ENCODE measurements at places on chromosomes 2 and 18.

DNA sequence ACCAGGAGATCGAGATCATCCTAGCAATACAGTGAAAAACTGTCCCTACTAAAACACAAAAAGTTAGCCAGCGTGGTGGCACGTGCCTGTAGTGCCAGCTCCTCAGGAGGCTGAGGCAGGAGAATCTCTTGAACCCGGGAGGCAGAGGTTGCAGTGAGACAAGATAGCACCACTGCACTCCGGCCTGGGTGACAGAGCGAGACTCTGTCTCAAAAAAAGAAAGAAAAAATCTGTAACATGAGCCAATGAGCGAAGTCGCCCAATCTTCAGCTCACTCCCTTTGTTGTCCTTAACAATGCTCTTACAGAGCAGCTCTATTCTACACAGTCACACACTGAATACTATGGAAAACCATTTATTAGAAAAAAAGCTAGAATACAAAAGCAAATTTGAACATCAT, 22.0 kb downstream of the FAM98A start:
- no peak for DNase-seq

DNA sequence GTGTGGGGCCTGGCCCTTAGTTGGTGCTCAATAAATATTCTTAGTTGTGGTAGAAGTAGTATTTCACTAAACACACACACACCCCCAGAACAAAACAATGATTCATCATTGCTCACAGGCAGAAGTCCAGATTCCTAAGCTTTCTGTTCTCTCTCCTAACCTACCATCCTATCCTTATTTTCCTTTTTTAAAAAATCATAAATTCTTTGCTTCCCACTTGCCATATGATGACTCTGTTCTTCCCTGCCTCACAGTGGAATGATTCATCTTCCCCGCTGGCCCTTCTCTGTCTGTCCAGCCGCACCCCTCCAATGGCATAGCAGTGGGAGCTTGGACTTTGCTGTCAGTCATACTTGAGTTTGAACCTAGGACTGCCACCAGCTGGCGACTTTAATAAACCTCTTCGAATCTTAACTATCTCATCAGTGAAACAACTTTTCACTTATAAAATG, 5.2 kb downstream of the EML6 start:
- DNase-seq: no peak

GRCh38 chr2:7450188-7450832, 533.1 kb downstream of the RNF144A start:
- DNase-seq: no peak

GRCh38 chr2:42117923-42118753, 51.0 kb upstream of the EML4 start:
- DNase-seq: peak; percentile 56

- no peak for DNase-seq
Observed at GRCh38 chr2:219434718-219435525, at the start of gene SPEG. TSS of gene SPEG (plus strand) at chr2:219434843. CDS start at chr2:219434978, 135 bp downstream.

DNA sequence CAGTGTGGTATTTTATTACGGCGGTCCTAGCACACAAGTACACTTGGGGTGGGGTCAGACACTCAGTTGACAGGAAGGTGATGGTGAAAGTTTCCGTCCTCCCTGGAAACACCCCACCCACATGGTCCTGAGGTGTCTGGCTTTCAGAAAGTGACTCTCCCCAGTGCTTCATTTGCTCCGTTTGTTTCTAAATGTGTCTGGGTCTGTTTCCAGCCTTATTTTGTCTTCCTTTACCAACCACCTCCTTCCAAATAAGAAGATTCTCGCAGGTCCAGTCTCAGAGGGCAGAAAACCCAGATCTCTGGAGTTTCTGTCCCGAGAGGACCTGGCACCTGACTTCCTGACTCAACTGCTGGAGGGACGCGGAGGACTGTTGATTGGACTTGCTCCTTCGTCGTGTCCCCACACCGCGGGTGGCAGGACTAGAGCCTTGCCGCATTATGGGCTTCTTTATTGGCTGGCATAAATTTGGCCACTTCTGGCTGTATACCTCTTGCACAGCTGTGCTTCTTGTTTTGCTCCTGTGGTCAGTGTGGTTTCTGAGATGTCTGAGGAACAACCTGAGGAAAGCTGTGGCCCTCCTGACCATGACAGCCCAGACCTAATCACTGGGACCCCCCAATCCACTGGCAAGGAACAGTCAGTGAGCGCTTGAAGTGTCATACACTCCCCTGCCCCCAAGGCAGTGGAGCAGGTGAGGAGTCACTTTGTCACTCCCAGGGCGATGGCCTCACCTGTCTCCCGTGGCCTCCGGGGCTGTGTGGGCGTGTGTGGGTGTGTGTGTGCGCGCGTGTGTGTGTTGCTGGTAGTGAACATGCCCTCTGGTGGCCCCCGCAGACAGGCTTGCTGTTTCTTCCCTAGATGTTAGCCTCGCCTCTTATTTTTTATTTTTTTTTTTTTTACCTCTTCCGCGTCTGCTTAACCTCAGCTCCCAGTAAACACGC, 45.6 kb downstream of the MEX3C start:
- DNase-seq: no peak

GRCh38 chr2:235568431-235568830, 74.6 kb downstream of the AGAP1 start:
- no peak for DNase-seq

GRCh38 chr2:111157798-111158197, 37.1 kb downstream of the BCL2L11 start:
- DNase-seq: peak; percentile 69

GRCh38 chr18:44342162-44342561, 338.5 kb upstream of the SETBP1 start:
- no peak for DNase-seq

DNA sequence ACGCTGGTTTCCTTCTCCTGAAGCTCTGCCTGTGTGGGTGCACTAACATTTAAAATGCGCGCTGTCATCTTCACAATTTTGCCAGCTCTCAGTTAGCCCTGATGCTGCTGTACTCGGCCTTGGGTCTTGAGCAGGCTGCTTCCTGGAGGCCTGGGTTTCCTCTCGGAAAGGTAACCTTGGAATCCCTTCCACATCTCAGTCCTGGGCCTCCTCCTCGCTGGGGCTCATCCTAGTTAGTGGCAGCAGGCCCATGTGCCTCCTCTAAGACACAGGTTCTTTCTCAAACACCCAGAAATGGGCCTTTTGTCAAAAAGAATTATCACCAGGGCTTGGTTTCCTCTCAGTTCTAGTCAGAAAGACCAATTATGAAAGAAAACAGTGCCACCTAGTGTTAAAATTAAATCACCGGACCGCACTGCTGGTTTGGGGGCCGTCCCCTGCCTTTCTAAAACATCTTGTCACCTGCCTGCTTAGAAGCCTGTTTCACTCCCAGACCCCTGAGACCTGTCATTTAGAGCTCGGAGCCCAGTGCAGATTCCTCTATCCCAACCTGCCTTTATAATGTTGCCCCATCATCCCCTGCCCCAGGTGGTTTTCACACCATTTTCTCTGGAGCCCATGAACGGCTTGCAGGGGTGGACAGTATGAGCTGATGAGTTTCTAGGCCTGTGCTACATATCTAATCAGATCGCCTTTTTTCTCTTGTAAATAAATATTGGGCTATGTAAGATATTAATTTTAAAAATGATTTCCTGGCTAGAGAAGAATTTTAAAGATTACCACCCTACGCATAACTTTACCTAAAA, 42.4 kb downstream of the HK2 start:
- DNase-seq: peak; percentile 20

- DNase-seq: no peak
Observed at GRCh38 chr18:38460657-38461056, 895.1 kb upstream of the CELF4 start.
